ENCODE measurements at places on chromosomes 16 and 17.

GRCh38 chr16:85879975-85880831 lies 18.8 kb upstream of the IRF8 start:
- no peak for DNase-seq

- DNase-seq = peak; percentile 41
These were observed 834 bp upstream of the TXNDC11 start for GRCh38 chr16:11743308-11744074.

DNA sequence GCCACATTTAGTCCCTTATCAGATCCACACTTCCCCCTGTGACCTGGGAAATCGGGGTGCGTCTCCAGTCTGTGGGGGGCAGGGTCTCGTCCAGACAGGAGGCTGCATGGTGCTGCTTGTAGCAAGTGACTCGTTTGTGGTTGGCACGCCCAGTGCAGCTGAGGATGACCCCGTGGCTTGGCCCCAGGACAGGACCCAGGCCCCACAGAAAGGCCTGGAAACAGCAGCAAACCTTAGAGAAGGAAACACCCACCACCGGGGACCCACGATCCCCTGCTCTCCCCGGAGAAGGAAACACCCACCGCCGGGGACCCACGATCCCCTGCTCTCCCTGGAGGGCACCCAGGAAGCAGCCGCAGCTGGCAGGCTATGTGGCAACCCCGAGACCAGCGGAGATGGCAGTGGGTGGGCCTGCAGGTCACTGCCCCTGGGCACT lies 8.2 kb upstream of the C16orf95 start:
- DNase-seq = no peak

- peak; percentile 94 for DNase-seq
These were observed 14.7 kb upstream of the BCAR1 start for GRCh38 chr16:75265911-75266701.

- DNase-seq = no peak
These were observed 13.9 kb downstream of the TNS4 start for GRCh38 chr17:40487371-40488020.

DNA sequence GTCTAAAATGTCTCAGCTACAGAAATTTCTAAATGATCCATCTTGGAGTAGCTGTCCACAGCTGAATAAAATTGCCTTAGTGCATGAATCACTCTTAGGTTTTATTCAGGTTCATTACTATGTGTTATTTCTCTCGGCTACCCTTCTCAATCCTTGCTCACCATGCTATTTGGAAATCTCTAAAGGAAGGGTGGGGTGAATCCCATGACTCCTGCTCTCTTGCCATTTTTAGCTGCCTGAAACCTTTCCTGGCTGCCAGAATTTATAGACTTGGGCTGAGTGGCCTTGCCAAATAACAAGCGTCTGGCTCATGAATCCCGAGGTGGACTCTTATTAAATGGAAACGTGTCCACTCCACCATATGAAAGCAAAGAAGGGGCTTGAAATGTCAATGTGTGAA lies 936.1 kb upstream of the SOX9 start:
- DNase-seq = no peak

DNA sequence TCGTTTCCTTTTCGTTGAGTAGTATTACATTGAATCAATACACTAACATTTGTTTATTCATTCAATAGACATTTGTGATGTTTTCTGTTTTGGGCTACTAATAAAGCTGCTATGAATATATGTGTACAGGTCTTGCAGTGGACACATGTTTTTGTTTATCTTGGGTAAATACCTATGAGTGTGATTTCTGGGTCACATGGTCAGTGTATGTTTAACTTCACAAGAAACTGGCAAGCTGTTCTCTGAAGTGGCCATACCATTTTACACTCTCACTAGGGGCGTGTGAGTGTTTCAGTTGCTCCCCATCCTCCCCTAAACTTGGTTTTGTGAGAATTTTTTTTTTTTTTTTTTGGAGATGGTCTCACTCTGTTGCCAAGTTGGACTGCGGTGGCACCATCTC lies 35.0 kb downstream of the PKD1L3 start:
- no peak for DNase-seq

GRCh38 chr17:43341715-43342588 lies 56.8 kb upstream of the ARL4D start:
- DNase-seq = no peak

DNA sequence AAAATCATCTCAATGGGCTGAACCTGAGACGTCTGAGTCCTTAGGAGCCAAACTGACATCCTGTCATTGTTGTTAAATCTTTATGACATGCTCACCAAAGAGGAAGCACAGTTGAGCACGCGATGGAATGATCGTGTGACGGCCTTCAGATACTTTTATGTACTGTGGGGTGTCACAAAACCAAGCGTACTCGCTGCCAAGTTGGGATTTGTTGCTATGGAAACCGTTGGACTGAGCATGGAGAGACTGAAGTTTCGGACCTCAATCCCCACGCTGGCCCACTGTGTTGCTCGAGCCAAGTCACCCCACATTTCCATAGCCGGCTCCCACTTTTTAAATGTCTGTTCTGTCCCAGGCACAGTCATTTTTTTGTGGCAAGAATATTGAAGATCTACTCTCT lies 222.8 kb upstream of the SDK2 start:
- no peak for DNase-seq

GRCh38 chr16:3554351-3554928 lies 22.8 kb downstream of the NLRC3 start:
- DNase-seq = no peak

- no peak for DNase-seq
These were observed at the start of gene TMEM95 for GRCh38 chr17:7355053-7355452. TSS of gene TMEM95 (plus strand) at chr17:7355156. CDS start at chr17:7355205, 49 bp downstream.

DNA sequence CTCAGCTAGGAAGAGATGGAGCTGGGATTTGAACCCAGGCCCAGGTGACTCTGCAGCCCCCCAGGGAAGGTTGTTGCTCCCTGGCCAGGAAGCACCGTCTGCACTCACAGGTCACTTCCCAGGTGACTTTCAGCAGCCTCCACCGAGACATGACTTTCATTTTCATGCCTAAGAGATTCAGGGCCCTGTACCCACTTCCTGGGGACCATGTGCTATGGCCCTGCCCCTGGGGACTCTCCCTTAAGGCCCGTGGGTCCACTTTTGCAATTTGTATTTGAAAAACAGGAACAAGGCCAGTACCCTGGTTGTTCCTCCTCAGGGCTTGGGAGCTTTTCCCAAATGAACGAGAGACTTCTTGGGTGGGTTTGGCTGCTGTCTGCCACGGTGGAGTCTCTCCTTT lies 191.0 kb downstream of the IRF8 start:
- DNase-seq = no peak

GRCh38 chr17:55202896-55203295 lies 61.9 kb upstream of the HLF start:
- no peak for DNase-seq

DNA sequence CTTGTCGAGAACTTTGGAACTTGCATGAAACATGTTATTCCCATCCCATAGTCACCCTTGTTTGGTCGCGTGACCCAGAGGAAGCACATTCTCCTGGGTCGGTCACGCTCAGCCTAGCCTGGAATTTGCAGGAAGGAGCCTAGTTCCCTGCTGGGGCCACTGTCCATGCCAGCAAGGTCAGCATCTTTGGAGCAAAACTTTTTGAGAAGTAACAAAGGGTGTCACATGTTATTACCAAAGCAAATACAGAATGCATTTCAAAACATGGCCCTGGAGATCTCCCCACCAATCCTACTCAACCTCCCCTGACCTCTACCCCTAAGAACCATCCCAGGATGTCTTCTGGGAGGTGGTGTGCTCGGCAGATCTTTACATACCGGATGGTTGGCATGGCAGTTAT lies 26.2 kb upstream of the IRF8 start:
- no peak for DNase-seq

- peak; percentile 58 for DNase-seq
These were observed 42.1 kb upstream of the METRNL start for GRCh38 chr17:83037084-83037873.

- DNase-seq = peak; percentile 69
These were observed at the start of gene CACNG5 for GRCh38 chr17:66834919-66835454. TSS of gene CACNG5 (plus strand) at chr17:66835117. CDS start at chr17:66877333, 42,216 bp downstream.

- DNase-seq = no peak
These were observed 15.7 kb upstream of the ALDOA start for GRCh38 chr16:30049871-30050270.

DNA sequence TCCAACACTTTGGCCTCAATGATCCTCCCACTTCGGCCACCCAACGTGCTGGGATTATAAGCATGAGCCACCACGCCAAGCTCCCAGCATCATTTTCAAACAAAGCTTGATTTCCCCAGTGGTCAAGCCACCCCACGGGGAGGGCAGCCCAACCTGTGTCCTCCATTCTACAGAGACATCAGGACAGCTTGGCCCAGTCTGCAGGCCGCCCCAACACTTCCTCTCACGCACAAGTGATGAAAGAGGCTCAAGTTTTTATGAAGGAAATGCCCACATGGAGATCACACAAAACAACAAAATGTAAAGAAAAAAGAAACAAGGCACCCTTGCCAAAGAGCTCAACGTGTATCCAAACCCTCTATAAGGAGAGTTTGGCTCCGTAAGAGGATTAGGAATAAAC lies 112.4 kb downstream of the XYLT1 start:
- DNase-seq = no peak

GRCh38 chr17:63841350-63842172 lies 924 bp downstream of the SMARCD2 start:
- DNase-seq = peak; percentile 78

DNA sequence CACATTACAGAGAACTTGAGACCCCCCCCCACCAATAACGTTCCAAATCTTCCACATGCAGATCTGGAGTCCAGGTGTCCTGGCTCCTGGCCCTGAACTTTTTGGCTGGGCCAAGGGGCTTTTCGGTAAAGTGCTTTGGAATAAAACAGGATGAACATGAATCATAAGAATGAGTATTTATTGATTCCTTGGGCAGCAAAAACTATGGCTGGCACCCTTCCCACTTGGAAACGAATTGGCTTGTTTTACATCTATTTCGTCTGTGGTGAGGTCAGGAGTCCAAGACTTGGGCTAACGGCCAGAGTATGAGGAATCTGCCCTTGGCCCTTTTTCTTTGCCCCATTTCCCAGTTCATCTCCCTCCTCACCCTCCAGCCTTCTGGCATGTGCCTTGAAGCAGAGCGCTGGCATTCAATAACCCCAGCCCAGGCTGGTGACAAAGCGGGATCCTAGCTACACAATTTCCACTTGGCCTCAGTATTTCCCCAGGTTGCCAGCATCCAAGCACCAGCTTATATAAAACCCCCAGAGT lies 4.1 kb upstream of the UBTF start:
- DNase-seq = no peak

DNA sequence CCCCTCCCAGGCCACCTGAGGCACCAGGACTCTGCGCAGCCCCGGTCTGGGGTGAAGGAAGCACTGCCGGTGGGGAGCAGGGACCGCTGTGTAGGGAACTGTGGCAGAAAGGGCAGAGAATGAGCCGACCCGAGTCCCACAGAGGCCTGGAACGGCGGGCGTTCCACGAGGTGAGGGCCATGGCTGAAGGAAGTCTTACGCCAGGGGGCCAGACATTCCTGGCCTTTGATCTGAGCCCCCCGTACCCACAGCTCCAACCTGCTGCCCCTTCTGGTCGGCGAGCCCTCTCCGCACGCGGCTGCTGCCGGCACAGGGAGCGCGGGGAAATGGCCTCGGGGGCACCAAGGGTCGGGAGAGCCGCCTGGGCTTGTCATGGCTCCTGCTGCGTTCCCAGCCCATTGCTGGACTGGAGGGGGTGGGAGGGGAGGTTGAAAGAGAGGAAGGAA lies 1.4 kb upstream of the WNT3 start:
- peak; percentile 86 for DNase-seq

GRCh38 chr16:67843343-67843765 lies 1.2 kb downstream of the THAP11 start:
- DNase-seq = no peak

DNA sequence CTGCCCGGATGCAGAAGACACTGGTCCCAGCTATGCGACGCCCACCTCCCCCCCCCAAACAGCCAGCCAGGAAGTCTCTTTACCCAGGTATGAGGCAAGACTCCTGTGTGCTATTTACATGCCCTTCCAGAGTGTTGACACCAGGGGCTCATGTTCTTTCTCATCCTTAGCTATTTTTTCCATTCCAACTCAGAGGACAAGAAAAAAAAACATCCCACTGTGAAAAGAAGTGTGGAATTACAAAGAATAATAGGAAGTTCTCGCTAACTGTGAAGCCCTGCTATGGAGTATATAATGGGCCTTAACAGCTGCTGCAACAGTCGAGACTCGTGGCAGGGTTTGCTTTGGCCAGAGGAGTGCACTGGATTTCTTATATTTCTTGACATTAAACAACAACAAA lies 584.9 kb downstream of the CDH13 start:
- no peak for DNase-seq

- peak; percentile 67 for DNase-seq
These were observed 70.5 kb downstream of the RBBP6 start for GRCh38 chr16:24609740-24610415.

Data from ecto neural progenitor cell (in vitro differentiated cells).